Motor neuron (in vitro differentiated cells): ENCODE measurements at places on chromosomes 1 and 21. TPM values are rescaled to one million over a fixed set of nuclear protein-coding genes. Genes with fewer than 3 reads are reported as not detected.

- ATAC-seq: no peak
Observed at GRCh38 chr1:193437785-193438184, 251.4 kb upstream of the B3GALT2 start.

The CASQ1 gene
- 0.21 and 0.27 TPM in 2 replicates for total RNA-seq

DNA sequence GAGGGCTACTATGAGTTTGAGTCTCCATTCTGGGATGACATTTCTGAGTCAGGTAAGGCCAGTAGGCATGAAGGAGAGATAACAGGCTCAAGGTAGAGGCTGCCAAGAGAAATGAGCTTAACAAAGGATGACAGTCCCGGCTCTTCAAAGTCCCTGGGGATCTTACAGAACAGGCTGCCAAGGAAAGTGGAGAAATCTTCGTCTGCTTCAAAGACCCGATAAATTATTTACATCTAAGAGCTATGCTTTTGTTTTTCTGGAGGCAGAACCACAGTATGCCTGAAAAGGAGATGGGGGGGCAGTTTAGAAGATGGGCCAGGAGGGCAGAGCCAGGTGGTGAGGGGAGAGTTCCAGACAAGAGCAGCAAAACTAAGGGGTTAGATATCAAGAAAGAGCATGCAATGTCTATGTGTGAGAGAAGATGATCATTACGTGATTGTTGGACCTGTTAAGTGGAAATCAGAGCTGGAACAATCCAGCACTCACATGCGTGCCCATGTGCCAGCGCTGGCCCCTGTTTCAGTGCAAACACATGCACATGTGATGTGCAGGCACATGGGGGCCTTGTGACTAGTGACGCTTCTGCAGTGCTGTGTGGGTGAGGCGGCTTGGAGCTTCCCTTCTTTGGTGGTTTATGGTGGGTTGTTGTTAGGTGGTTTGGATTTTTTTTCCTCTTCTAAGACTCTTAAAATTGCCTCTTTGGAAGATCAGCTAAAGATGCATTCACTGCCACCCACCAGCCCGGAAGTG, 25.7 kb downstream of the CAMK1G start:
- ATAC-seq: no peak

DNA sequence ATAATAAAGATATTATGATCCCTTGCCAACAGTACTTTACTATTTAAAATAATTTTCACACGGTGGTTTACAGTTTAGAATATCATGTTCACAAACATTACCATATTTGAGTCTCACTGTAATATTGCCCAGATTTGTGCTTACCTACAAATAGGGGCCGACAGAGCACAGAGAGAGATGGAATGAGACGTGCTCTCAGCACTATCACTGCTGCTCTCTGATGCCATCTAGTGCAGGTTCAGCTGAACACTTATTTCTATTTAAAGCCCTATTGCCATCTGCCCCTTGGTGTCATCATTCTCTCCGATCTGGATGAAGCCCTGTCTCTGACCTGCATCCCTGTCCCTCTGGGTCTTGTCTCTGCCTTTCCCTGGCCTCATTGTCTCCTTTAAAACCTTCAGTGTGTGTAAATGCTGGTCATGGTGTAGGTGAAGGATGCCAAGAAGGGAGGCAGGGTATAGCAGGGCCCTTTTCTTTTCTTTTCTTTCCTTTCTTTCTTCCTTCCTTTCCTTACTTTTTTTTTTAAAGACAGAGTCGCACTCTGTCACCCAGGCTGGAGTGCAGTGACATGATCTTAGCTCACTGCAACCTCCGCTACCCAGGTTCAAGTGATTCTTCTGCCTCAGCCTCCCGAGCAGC, 6.9 kb upstream of the GPATCH4 start:
- peak; percentile 99 for ATAC-seq

DNA sequence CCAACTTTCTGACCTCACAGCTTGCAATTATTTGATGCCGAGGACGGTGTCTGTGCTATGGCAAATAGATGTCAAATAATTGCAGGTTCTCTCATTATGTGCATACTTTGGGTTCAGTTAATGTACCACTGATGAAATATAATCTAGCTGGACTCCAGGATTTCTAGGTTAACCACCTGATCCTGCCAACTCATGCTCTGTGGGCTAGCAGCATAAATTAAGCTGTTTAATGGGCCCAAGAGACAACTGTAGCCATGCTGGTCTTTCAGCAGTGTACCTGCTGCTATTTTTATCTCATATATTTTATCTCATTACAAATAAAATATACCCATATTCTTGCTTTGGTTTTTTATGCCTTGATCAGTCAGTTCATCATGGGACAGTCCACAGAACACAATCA, 43.3 kb upstream of the HP1BP3 start:
- ATAC-seq: no peak

DNA sequence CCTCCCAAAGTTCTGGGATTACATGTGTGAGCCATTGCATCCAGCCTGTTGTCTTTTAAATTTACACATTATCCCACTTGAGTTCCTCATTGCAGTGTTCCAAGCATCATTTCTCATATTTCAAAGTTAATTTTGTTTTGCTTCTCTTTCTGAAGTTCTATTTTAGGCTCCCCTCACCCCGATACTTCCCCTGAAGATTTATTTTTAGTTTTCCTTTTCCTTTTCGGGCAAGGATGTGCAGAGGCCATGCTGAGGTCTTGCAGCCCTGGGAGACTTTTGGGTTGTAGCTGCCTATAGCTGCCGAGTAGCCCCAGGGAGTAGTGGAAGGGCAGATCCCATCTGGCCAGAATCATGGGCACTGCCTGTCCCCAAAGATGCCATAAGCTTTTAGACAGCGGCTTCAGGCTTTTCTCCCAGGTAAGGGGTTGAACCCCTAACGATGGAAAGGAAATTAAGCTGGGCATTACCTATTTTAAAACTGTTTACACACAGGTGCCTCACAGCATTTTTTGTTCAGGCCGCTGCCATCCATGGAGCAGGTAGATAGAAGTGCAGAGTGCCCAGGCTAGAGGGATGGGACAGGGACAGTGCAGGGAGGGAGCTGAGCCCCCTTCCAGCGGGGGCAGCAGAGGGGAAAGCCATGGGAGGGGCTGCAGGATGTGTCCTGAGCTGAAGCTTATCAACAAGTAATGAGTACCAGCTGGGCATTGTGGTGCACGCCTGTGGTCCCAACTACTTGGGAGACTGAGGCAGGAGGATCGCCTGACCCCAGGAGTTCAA, 15.9 kb downstream of the PSEN2 start:
- ATAC-seq: no peak

DNA sequence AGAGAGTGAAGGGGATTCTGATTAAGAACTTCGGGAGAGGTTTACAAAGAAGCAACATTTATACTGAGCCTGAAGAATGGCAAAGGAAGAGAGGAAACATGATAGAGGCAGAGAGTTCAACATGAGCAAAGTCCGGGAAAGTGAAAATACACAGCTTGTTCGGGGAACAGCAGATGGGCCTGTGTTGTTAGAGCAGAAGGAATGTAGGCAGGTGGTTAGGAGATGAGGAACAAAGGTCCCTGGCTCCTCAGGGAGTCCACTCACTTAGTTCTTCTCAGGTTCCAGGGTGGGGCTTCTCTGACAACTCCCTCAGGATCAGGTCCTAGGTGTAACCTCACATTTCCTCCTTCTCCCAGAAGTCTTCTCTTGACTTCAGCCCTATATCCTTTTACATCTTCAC, 5.1 kb upstream of the ZNF326 start:
- ATAC-seq: no peak

The FAM72D gene
- total RNA-seq: 4.0 and 4.1 TPM in 2 replicates

- peak; percentile 65 for ATAC-seq
Observed at GRCh38 chr1:101388904-101389546, 152.2 kb downstream of the S1PR1 start.

The GPA33 gene
- total RNA-seq: 0.92 and 0.95 TPM in 2 replicates

GRCh38 chr1:230792691-230793462, 45.7 kb downstream of the CAPN9 start:
- no peak for ATAC-seq

DNA sequence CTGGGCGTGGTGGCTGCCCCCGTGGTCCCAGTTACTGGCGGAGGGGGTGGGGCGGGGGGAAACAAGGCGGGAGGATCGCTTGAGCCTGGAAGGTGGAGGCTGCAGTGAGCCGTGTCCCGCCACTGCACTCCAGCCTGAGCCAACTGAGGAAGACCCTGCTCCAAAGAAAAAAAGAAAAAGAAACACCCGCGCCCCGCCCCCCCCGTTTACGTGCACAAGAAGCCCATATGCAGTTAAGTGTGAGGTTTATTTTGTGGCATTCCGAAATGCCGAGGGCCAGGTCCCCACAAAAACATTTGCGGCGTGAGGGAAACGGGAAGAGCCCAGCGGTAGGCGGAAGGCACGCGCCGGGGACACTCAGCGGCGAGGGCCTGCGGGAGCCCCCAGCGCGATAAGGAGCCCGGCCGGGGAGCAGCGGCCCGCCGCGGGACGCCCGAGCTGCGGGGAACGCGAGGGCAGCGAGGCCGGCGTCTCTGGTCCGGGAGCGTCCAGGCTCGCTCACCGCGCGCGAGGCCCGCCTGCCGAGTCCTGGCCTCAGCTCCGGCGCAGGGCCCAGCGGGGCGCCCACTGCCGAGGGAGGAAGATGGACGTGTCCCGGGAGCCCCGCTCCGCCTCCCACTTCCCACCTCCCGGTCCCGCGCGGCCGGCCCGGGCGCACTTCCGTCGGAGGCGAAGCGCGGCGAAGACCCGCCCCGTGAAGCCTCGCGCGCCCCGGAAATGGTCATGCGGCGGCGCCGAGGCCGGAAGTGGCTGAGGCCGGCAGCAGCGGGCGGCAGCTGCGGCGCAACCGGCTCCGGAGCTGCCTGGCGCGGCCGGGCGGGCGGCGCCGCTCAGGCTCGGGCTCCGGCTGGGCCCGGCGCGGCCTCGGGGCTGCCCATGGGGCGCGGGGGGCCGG, at the start of gene TRAPPC10:
TRAPPC10 (plus strand) TSS at position 731 of the 895 bp plus-strand sequence. CDS start 185 bp downstream, outside the sequence.
- peak; percentile 85 for ATAC-seq

The TIAM1 gene
- 11.9 and 20.7 TPM in 2 replicates for total RNA-seq

DNA sequence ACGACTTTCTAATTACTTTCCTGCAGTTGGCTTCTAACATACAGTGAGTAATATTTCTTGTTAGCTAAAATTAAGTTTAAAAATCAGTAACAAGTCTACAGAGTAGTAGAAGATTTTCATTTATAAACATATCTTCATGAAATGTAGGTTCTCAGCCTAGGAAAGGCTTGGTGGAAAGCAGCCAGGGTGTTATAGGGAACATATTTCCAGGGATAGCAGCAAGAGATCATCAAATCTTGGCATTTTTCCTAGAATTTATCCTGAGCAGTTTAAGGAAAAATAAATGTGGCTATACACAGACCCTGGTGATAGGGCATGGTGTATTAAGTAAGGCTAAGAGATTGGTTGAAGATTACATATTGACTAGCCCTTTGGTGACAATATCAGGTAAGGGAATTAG, 203.5 kb upstream of the NEGR1 start:
- ATAC-seq: no peak

DNA sequence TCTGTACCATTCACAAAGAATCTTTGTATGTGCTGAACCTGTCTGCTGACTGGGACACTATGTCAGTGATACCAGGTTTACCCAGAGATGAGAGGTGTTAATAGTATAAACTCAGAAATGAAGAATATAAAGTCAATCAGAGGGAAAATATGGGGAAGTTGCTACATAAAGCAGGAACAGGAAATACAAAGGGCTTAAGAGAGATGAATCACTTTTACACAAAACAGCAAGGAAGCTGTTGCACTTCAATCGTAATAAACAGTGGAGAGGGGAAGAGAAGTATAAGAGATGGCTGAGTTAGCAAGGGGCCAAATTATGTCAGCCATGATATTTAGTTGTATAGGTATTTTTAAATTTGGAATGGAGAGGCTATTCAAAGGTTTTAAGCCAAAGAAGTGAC, 890.2 kb upstream of the NCAM2 start:
- no peak for ATAC-seq

DNA sequence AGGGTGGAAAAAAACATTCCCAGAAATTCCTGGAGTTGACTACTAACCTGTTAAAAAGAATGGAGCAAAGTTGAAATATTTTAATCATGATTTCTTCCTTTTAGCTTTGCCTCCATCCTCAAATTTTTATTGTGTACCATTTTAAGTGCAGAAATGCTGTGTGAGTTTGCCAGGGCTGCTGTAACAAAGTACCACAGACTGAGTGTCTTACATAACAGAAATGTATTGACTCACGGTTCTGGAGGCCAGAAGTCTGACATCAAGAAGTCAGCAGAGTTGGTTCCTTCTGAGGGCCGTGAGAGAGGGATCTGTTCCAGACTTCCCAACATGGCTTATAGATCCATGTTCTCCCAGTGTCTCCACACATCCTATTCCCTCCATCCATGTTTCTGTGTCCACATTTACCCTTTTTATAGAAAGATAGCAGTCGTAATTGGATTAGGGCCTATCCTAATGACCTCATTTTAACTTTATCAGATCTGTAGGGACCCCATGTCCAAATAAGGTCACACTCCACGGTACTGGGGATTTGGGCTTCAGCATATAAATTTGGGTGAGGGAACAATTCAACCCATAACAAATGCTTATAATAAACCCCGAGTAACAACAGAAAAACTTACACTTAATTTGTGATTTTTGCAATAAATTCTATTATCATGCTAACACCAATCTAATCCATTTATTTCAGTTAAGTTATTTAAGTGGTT, 12.7 kb downstream of the SNX7 start:
- ATAC-seq: no peak

The LDLRAD1 gene
- not detected in 2 replicates for total RNA-seq

The SLC9C2 gene
- total RNA-seq: 0.05 and 0.25 TPM in 2 replicates

GRCh38 chr1:61457526-61458040, 267.4 kb downstream of the TM2D1 start:
- ATAC-seq: no peak

The MYOG gene
- total RNA-seq: 0.14 and 0.31 TPM in 2 replicates

DNA sequence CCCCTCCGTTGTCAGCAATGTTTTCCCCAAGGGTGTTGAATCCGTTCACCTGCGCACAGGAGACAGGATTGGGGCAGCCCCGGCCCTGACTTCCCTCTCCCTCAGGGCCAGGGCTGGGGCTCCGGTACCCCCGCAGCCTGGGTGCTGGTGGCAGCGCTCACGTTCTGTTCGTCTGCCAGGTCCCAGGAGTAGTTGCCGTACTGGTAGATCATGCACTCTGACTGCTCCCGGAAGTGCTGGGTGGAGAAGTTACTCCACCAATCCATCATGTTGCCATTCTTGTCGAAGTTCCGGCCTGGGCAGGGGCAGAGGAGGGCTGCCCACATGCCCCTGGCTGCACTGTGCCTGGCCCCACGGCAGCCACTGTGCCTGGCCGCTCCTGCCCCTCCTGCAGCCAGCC, 6.1 kb downstream of the PRXL2B start:
- no peak for ATAC-seq

- no peak for ATAC-seq
Observed at GRCh38 chr21:27365394-27365793, 398.5 kb upstream of the ADAMTS5 start.

GRCh38 chr1:220326578-220326977, 54.3 kb upstream of the RAB3GAP2 start:
- no peak for ATAC-seq

The PPIAL4G gene
- total RNA-seq: 0.23 and 0.52 TPM in 2 replicates

- no peak for ATAC-seq
Observed at GRCh38 chr1:21655748-21656147, 13.4 kb downstream of the RAP1GAP start.

DNA sequence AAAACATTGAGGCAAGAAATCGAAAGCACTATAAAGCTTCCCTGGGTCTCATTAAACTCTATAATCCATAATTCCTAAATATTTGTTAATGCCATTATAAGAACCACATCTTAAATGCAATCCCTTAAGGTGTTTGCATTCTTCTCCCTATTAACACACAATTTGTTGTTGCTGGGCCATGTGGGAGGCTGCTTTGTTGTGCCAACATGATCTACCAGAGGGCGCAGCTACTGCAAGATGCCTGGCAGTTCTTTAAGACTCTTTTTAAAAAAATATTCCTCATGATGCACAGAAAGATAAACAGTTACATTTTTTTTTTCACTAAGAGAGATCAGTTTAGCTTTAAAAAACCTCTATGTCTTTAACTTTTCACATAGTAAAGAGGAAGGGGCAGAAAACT, 39.0 kb upstream of the BCAS2 start:
- ATAC-seq: no peak

- ATAC-seq: no peak
Observed at GRCh38 chr1:54609301-54609921, 13.9 kb downstream of the FAM151A start.
